ENCODE measurements at places on chromosomes 2 and 18.

GRCh38 chr2:60438653-60439052, 114.8 kb downstream of the BCL11A start:
- no peak for DNase-seq

DNA sequence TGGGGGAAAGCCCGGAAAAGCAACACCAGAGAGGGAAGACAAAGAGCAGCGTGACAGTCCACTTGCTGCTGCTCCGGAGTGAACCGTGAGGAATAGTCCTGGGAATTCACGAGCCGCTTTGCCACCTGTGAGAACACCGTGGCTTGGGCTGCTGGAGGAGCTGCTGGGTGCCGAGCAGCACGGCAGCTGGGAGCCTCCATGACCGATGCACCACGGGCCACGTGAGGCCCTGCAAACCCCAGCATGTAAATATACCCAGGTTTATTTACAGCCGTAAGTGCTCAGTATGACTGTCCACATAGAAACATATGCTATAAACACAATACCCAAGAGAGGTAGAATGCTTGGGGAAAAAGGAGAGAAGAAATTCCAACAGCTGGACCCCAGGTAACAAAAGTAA, 65.1 kb downstream of the SMIM21 start:
- no peak for DNase-seq

DNA sequence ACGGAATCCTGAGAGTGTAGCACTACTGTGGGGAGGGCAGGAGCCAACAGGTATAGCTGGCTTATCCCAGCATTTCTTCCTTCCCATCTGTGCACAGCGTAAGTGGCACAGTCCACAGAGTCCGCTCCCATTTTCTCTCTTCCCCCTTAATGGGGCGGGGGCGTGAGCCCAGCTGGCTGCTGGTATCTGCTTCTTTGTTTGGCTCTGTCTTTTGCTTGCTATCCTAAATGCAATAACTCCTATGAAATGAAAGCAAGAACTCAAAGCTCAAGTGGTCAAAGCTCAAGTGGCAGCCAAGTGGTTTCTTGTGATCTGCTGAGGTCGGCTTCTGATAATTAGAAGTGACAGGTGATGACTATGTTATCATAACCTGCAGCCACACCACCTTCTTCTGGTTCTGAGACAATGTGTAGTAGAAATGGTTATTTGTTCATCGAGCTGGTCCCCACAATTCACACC, 192.7 kb downstream of the PLCL1 start:
- no peak for DNase-seq

DNA sequence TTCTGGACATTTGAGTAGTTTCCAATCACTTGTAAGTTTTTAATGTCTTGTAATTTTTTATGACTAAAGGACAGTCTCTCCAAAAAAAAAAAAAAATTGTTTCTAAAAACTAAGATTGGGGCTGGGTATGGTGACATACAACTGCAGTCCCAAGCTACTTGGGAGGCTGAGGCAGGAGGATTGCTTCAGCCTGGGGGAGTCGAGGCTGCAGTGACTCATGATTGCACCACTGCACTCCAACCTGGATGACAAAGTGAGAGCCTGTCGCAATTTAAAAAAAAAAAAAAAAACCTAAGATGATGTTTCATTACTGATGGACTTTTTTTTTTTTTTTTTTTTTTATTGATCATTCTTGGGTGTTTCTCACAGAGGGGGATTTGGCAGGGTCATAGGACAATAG, 34.4 kb upstream of the PKDCC start:
- no peak for DNase-seq

- DNase-seq, result no peak
These were observed 104.9 kb upstream of the MGAT5 start for GRCh38 chr2:134148843-134149472.

DNA sequence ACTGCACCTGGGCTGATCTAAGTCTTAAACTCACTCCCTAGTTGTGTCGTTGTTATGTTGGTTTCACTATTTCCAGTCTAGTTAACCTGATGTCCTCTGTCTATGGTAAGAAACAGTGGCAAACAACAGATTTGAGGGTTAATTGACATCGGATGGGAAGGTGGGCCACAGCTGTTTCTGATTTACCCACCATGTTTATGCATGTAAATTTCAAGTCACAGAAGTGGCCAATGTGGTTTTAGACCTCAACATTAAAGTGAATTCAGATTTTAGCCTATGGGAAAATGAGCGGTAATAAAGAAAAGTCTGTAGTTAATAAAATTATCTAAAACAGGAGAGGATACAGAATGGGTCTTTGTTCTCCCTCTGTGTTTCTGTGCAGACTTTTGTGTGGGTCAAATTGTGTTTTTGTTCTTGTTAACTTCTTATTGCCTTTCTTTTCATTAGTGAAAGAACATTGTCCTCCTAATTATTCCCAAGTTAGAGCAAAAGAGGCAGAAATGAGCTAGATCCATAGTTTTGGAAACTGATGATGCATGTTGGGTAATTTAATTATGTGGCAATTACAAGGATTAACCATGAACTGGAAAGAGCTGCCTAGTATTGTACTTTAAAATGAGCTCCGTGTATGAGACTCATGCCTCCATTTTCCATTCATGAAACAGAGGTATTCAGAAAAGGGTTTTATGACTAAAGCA, 83.2 kb downstream of the LAMA3 start:
- no peak for DNase-seq

DNA sequence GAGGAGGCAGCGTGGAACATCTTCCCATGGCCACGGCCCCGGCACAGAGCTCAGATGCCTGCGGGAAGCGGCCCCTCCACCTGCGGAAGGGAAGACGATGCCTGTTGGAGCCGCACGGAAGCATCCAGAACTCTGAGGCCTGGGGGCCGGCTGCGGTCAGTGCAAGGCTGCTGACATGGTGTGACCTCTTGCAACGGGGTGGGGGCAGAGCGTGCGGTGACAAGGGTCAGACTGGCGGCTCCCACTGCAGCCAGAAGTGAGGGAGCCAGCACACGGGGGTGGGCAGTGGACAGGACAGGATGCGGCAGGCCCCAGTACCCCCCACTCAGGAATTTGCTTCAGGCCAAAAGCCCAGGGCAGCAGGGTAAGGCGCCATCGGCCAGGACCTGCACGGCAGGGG, 48.8 kb downstream of the SLC66A2 start:
- no peak for DNase-seq

GRCh38 chr2:239531456-239532241, 130.8 kb upstream of the HDAC4 start:
- DNase-seq, result no peak

DNA sequence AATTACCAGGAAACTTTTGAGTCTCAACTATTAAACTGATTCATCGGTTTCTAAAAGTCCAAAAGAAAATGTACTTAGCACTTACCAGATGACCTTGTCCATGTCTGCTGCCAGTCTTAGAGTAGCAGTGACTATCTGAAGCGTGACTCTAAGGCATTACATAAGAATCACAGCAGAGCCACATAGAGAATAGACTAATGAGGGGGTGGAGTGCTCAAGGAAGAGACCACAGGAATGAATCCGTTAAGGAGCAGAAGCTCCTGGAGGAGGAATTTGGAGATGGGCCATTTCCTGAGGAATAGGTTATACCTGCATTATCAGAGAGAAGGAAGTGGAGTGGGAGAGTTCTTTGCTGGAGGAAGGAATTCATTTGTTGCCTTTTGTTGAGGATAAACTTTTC, 116.0 kb downstream of the MAP3K20 start:
- DNase-seq, result no peak

- DNase-seq, result no peak
These were observed 356.1 kb upstream of the ZC3H15 start for GRCh38 chr2:186129767-186130581.

DNA sequence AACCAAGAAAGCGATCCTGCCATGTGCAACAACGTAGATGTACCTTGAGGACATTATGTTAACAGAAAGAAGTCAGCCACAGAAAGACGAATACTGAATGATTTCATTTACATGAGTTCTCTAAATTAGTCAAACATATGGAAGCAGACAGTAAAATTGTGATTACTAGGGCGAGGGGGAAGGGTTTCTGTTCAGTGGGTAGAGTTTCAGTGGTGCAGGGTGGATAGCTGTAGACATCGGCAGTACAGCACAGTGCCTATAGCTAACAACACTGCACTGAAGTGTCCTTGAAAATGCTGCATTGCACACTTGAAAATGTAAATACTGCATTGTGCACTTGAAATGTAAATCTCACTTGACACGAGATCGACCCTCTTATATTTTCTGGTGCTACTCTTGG, 275.3 kb downstream of the GALR1 start:
- DNase-seq, result no peak

- DNase-seq, result no peak
These were observed 48.5 kb downstream of the SOCS6 start for GRCh38 chr18:70337139-70337972.

DNA sequence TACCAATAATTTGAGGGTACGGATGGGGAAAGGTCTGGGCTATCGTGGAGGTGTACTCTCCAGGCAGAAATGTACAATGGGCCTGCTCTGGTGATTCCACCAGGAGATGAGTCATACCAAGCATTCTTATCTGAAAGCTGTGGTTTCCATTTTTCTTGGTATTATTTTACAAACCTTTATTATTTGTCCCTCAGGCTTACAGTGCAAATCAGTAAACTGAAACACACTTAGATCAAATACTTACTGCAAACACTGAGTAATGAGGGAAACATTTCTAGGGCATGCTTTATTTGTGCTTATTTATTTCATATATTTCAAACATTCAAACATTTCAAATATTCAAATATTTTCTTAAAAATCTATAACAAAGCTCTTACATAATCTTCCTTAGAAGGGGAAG, 319.8 kb downstream of the RND3 start:
- no peak for DNase-seq

- DNase-seq, result no peak
These were observed 17.3 kb downstream of the RAB12 start for GRCh38 chr18:8626414-8627106.

GRCh38 chr2:7119132-7119835, 202.1 kb downstream of the RNF144A start:
- DNase-seq, result no peak

DNA sequence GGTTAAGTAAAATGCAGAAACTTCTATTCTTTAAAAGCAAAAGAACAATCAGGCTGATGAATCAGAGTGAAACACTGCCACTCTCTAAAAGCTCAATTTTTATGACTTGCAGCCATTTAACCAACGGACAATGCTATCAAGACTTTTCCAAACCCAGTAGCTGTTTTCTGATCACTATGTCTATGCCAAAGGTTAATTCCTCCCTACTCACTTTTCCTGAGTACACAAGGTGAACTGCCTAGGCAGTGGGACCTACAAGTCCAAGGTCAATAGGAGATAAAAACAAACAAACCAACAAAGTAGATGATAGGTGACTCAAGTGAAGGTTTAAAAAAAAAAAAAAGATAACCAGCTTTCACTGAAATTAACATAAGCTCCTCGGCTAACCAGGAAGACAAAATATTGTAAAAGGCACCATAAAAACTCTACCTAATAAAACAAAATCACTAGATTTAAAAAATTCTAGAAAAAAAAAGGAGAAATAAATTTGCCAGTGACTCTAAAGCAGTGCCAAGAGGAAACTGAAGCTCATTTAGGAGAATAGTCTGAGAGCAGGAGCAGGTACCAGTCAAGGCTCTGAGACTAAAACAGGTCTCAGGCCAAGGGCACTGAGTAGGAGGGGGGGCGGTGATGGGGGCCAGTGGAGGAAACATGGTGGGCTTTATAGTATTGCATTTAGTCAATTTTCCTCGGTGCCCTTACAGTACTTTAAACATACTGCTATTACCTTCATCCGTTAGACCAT, 134.1 kb upstream of the DLGAP1 start:
- DNase-seq, result no peak

DNA sequence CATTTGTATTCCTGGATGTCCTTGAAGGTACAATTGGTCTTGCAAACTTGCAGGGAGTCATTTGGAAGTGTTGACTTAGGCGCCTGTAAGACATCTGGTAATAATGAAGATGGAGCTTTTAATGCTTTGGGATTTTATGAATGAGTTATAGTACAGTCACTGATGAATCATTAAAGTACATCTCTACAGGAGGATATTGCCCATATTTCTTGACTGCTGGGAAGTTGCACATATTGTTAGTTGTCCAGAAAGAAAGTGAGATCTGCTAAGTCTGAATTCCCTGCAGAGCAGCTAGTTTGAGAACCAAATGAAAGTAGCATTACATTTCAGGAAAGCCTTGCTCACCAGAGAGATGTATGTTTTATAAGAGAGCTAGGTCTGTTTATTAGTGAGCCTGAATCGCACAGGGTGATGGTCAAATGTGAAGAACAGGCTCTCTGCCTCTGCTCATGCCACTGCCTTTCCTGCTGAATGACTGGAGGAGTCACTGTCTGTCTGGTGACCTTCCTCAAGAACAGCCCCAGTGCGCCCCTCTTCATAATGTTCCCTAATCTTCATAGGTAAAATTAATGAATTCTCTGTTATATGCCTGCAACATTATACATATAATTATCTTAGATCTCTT, 138.9 kb upstream of the KLHL14 start:
- no peak for DNase-seq

- no peak for DNase-seq
These were observed 171.6 kb upstream of the PIEZO2 start for GRCh38 chr18:11320986-11321385.

DNA sequence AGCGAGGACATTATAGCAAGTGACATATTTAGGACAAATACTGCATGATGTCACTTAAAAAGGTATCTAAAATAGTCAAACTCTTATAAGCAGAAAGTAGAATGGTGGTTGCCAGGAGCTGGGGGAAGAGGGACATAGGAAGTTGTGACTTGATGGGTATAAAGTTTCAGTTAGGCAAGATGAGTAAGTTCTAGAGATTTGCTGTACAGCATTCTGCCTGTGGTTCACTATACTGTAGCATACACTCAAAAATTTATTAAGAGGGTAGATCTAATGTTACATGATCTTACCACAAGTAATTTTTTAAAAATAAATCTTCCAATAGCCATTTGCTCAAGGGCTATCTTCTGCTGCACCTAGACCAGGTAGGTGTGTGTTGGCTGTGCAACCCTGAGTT, 78.1 kb upstream of the NPAS2 start:
- DNase-seq, result no peak

- DNase-seq, result no peak
These were observed 157.3 kb upstream of the CHAC2 start for GRCh38 chr2:53610260-53610659.

DNA sequence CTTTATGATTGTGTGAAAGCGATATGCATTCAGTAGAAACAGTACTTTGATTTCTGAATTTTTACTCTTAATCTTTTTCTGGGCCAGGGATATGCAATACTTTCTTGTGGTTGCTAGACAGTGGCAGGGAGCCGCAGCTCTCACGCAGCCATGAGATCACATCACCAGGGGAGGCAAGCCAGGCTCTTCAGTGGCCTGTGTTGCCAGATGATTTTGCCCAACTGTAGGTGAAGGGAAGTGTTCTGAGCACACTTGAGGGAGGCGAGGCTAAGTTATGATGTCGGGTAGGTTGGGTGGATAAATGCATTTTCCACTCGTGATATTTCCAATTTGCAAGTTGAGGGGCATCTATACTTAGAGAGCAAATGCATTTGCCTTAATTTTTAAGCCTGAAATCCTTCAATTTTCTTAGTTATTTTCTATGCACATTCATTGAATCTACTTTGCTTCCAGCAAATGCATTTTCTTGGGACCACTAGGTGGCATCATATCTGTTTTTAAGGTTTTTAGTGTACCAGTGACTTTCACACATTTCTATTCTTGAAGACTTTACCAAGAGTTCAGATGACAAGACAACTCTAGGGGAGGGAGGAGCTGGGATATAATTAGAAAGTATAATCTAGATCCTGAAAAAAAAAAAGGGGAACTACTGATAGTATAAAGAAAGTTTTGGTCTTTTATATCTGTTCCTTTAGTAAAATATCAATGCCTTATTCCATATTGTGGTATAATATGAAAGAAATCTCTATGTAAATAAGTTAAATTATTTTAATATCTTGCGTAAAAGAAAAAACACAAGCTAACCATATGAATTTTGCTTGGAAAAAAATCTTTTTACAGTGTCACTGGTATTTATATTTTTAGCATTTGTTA, 643.3 kb downstream of the SOCS6 start:
- DNase-seq, result no peak

- DNase-seq, result no peak
These were observed 109.9 kb downstream of the TMEM182 start for GRCh38 chr2:102871707-102872106.
